ENCODE measurements at places on chromosomes 5 and 9.
A peak's percentile ranks its signal among the peaks of the same experiment; 100 is the strongest.

- peak; percentile 61 for DNase-seq
These were observed at the start of gene LURAP1L for GRCh38 chr9:12774861-12775678. TSS of gene LURAP1L (plus strand) at chr9:12775020. CDS start at chr9:12775716, 696 bp downstream.

DNA sequence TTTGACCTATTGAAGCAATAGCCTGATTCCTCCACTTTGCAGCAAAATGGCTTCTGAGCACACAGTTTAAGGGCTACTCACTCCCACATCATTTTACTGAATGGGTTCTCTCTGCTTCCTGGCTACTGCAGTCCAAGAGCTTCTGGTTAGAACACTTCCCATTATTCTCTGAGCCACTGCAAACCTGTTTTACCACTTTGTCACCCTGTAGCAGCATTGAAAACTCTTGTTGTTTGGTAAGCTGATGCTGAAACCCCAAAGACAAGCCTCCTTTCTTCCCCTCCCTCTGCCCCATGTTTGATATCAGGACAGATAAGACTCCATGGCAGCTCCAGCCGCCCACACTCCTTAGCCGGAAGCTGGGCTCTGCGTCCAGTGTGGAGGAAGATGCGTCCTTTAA is 84.4 kb upstream of the RARS1 start:
- no peak for DNase-seq

- DNase-seq: no peak
These were observed 219.5 kb upstream of the IZUMO3 start for GRCh38 chr9:24765025-24765756.

DNA sequence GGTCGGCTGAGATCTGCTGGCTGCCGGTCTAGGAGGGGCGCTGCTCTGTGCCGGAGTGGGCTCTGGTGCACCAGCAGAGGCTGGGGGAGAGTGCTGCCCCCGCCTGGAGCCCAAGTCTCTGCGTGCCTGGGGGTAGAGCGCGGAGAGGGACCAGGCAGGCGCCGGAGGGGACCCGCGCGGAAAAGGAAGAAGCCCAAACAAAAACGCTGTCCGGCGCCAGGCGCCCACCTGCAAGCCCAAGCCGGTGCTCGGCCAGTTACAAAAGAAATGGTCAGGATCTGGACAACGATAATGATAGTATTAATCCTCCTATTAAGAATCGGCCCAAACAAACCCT is 571 bp upstream of the S1PR3 start:
- DNase-seq: no peak

DNA sequence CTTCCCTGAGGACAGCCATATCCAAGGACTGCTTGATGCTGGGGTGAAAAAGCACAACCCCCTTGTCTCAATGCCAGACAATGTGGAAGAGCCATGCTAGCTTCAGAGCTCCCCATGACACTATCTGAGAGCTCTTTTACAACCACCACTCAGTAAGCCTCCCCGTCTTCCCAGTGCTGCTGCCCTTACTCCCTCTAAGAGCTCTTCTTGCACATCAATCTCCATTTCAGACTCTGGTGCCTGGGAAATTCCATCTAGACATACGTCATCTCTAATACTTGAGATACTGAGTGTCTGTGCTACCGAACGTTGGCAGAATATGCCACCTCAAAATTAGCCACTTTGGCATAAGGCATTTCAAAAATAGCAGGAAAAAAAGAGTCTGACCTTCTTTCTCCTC is 94.5 kb downstream of the EDIL3 start:
- DNase-seq: no peak

DNA sequence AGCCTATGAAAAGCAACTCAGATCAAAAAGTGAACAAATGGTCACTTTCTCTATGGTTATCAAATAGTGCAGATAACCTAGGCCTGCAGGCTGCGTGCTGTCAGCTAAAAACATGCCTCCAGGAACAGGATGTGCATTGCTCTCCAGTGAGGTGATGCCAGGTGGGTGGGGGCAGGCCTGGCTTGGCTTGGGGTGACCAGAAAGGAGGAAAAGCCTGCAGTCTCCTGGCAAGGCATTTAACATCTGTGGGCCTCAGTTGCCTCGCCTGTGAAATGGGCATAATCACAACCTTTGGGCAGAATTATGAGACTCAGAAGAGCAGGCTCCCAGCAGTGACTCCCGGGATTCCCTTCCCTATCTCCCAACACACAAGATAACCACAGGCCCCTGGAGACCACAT is 135.9 kb downstream of the COL23A1 start:
- DNase-seq: no peak

GRCh38 chr5:54630738-54631359 is 113.3 kb downstream of the SNX18 start:
- DNase-seq: no peak

DNA sequence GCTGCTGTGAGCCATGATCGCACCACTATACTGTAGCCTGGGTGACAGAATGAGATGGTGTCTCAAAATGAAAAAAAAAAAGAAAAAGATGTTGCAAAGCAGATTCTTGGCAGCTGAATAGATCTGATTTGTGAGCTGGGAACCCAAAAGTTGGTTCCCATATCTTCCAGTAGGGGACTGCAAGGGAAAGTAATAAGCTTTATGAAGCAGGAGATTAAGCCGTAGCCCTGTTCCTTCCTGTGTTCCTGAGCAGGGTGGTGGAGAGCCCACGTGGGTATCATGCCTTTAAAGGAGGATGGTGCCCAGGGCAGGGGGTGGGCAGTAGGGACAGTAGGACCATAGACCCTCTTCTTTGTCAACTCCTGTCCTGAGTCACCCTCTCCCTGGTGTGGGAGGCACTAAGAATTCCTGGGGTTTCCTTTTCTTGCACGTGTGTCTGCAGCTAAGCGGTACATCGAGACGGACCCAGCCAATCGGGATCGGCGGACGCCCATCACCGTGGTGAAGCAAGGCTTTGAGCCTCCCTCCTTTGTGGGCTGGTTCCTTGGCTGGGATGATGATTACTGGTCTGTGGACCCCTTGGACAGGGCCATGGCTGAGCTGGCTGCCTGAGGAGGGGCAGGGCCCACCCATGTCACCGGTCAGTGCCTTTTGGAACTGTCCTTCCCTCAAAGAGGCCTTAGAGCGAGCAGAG is 37.9 kb downstream of the STOM start:
- no peak for DNase-seq

DNA sequence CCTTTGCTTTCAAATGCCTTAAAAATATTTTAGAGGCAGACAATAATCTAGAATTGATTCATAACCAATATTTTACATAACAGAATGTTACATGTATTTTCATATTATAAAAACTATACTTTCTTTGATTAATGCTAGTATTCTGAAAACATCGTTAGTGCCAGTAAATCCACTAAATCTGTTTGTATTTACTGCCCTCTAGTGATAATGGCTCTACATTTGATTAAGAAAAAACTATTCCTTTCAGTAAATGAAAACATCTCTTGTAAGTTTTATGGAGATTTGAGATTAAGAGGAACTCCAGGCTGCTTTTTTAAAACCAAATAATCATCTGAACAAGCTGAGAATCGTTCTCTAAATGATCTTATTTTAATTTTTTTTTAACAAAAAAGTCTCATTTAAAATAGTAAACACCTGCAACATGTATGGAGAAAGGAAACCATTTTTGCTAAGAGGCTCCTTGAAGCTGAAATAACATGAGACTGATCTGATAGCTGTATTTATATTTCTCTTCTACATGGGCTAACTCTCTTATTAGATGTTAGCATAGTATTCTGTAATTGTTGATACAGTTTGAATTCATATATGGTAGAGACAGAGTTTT is 424.7 kb downstream of the RAB3C start:
- no peak for DNase-seq

DNA sequence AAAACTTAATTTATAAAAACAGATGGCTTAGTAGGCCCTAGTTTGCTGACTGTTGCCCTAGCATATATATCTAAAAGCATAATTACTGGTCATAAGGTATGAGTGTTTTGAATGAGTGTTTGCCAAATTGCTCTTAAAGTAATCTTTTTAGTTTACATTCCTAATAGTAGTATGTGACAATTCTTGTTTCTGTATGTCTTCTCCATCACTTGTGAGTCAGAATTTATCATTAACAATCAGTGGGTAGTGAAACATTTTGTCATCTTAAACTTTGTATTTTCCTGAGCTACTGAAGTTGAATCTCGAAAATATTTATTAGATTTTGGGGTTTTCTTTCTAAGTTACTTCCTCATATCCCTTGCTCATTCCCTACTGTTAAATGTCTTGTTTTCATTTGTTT is 49.6 kb downstream of the APC start:
- no peak for DNase-seq

- DNase-seq: peak; percentile 1
These were observed 111.1 kb upstream of the CKMT2 start for GRCh38 chr5:81121836-81122630.

DNA sequence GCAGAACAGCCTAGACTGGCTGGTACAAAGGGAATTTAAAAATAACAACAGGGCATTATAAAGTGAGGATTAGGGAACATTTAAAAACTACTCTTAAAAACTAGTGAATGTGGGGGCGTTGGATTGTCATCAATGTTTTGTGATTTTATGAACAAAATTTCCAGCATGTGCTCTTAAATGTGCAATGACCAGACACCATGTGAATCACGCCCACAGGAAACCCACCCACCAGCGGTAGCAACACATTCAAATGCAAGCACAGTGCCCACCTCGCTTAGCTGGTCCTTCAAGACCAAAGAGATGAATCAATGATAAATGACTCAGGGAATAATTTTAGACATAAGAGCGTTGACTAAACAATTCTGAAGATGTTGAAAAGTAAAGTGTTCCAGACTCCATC is 40.9 kb downstream of the S1PR3 start:
- DNase-seq: no peak

- no peak for DNase-seq
These were observed 12.3 kb upstream of the PPP2R2B start for GRCh38 chr5:146890731-146891440.

GRCh38 chr5:80037366-80037765 is 2.2 kb downstream of the THBS4 start:
- no peak for DNase-seq

GRCh38 chr5:50606179-50606578 is 60.3 kb upstream of the PARP8 start:
- DNase-seq: no peak

DNA sequence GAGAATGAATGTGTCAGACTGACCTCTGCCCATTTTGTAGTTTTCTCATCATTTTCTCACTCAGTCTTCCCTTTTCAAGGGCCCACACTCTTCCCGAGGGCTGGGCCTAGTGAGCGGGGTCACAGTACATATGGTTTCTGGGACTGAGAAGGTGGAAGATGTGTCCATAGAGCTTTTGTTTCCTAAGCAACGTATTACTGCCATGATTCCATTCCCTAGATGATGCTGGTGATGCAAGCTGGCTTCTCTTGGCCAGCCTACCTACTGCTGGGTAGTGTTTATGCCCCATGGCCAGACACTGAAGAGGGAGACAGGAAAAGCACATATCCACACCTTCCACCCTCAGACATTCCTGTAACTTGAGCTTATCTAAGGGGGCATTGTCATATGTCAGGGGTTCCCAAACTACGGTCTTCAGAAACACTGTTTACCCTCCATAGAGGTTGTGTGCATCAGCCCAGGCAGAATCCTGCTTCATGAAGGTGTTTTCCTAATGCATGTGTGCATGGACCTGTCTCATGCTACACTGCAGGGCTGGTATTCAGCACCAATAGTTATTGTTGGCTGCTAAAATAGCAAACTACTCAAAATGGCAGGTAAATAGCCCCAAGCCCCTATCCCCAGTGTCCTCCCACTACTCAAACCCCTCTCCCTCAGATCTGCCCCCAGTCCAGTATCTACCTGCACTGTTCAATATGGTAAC is 9.5 kb downstream of the IRF1 start:
- DNase-seq: no peak

DNA sequence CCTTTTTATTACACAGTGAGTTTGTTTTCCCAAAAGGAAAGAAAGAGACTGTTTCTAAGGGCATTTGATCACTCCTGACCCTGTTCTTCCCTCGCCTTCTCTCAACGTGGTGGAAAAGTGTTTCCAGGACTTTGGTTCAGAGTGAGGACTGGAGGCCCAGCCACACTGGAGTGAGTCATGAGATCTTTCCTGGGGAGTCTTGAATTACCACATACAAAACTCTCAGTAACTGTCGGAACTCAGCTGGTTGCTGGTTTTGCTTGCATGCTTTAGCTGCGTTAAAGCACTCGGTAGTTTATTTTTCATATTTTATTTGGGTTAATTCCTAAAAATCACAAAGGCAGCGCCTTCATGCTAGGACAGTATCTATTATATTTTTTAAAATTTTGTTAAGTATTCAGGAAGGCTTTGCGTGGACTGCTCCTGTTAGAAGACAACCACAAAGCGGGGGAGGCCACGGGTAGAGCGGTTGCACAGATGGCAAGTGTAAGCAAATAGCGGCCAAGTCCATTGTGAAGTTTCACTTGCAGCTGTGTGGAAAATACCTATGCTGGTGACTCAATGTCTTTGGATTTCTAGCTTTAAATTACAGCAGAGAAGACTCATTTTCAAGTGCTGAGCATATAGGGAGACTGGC is 77.7 kb downstream of the ARSB start:
- no peak for DNase-seq

All from NCI-H2081 (cell line).